ENCODE measurements at places on chromosomes 2 and 18.

- no peak for DNase-seq
These were observed 44.6 kb downstream of the DPP4 start for GRCh38 chr2:162029287-162029901.

- no peak for DNase-seq
These were observed 628.0 kb downstream of the ZEB2 start for GRCh38 chr2:143891879-143892308.

- no peak for DNase-seq
These were observed 97.5 kb downstream of the ERBB4 start for GRCh38 chr2:212441141-212441540.

DNA sequence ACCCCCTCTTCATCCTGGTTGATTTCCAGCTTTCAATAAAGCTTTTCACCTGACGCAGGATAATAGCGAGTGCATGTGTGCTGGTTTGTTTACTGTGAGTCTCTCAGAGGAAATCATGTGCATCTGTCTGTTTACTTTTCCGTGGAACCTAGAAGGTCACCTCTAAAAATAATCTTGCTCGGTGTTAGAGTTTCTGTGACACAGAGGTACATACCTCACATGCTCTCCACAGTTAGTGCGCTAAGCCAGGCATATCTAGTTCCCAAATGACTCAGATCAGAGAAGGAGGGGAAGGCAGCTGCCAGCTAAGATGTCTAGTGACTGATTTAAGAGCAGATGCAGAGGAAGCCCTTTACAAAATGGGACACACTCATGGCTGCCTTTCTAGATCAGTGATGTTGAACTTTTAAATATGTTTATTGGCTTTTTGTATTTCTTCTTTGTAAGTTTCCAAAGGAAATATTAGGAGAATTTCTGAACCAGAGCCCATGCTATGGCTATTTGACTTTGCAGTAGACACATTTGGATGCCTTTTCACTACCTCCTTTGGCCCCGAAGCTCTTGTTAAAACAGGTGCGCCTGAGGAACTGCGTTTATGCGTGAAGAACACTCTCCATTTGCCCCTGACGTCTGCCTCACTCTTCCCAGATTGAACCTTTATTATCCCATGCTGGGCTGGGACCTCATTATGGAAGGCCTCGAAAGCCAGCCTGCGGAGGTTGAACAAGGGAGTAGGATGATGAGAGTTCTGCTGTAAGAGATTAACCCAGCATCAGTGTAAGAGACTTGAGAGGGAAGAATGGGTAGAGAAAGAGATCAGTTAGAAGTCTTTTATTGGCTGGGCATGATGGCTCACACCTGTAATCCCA is 145.6 kb downstream of the FAM161A start:
- DNase-seq, result no peak

DNA sequence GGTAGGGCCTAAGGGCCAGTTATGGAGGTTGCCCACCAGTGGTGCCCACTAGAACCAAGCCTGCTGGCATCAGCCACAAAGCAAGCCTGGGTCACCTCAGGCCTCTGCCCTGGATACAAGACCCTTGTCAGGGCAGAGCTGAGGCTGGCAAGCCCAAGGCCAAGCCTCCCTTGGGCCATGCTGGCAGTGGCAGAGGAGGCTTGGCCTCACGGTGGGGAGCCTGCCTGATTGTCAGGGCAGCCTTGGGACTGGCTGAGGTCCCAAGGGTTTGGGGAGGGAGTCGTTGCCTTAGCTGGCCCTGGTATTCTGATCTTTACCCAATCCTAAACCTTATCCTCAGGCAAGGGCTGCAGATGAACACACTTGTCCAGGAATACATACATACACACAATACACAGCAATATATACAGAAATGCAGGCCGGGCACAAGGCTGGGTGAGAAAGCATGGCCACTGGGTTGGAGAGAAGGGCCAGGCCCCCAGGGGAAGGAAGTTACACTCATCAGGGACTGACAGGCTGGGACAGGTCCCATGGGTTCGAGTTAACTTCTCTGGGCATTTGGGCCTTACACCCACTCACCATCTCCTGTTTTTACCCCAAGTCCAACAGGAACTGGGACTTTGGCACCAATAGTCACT is 21.0 kb downstream of the CCT7 start:
- no peak for DNase-seq

- no peak for DNase-seq
These were observed 17.0 kb upstream of the BCL2 start for GRCh38 chr18:63336366-63337099.

DNA sequence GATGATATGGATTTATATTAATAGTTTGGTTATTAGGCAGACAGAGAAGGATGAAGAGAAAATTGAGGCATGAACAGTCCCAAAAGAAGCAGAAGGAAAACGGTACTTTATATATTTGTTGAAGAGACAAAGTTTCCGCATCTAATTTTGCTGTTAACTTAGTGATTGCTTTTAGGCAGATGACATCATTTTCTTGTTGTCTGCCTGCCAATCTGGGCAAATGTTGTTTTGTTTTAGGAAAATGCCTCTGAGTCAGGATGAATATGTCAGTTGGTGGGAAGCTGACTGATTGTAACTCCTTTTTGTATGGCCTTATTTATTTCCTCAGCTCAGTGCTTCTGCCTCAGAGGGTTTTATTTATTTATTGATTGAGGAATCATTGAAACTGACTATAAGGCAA is 52.5 kb upstream of the CAVIN2 start:
- no peak for DNase-seq

DNA sequence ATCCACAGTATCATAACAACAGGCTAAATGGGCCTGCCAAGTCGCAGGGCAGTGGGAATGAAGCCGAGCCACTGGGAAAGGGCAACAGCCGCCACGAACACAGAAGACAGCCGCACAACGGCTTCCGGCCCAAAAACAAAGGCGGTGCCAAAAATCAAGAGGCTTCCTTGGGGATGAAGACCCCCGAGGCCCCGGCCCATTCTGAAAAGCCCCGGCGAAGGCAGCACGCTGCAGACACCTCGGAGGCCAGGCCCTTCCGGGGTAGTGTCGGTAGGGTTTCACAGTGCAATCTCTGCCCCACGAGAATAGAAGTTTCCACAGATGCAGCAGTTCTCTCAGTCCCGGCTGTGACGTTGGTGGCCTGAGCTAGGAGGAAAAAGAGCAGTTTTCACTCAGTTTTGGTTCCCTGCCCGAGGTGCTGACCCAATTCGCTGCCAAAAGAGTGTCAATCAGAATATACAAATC is 32.2 kb downstream of the KCTD18 start:
- no peak for DNase-seq

DNA sequence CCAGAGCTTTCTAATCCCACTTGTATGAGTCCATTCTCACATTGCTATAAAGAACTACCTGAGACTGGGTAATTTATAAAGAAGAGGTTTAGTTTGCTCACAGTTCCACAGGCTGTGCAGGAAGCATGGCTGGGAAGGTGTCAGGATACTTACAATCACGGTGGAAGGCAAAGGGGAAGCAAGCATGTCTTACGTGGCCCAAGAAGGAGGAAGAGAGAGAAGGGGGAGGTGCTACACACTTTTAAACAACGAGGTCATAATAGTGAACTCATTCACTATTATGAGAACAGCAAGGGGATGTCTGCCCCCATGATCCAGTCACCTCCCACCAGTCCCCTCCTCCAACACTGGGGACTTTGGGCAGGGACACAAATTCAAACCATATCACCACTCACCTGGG is 67.8 kb downstream of the TTC32 start:
- no peak for DNase-seq

DNA sequence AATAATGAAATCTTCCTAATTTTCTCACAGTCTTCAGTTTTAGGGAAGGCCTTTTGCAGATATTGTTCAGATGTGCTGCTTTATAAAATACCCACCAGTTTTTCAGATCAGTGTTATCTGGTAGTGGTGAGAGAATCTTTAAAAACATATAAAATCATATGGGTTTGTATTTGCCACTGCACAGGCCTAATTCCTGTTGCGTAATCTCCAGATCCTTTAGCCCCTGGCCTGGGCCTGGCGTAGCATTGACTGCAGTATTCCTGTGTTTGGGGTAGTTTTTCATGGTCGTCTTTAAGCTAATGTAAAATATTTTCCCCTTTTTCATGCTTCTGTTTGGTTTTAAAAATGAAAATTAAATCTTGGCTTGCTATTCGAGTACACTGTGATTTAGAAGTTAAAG is 43.2 kb downstream of the TSHZ1 start:
- DNase-seq, result no peak

GRCh38 chr2:69770193-69770702 is 28.3 kb downstream of the ANXA4 start:
- DNase-seq, result no peak

DNA sequence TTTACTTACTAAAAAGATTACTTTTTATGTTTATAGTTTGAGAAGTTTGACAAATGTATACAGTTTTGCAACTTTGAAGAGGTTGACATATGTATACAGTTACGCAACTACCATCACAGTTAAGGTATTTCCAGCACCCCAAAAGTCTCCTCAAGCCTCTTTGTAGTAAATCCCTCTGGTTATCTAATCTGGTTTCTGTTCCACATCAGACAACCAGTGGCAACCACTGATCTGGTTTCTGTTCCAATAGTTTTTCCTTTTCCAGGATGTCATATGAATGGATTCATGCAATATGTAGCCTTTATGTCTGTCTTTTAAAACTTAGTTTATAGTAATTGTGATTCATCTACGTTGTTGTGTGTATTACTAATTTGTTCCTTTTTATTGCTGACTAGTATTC is 23.5 kb downstream of the IFIH1 start:
- no peak for DNase-seq

DNA sequence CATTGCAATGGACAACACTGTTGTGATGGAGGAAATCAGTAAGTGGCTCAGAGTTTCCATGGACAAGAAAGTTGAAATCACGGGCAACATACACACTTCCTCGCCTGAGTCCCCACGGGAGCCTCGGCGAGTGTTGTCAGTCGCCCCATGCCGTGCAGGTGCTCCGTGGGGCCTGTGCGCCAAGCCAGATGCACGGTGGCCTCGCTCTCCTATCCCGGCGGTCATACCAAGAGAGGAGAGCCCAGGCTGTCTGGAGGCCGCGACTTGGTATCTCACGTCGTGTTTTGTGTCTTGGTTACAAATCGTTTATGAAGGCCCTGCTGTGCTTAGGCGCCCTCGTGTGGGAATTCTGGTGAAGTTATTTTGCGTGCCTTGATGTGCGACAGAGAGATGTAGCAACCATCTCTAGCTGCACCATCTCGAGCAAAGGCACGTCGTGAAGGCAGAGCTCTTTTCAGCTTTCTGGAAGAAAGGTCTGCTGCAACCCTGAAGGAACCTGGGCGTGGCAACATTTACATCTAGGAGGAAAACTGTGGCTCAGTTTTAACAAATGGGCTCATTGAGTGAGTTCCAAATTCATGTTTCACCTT is 21.8 kb downstream of the ATG4B start:
- DNase-seq, result no peak

DNA sequence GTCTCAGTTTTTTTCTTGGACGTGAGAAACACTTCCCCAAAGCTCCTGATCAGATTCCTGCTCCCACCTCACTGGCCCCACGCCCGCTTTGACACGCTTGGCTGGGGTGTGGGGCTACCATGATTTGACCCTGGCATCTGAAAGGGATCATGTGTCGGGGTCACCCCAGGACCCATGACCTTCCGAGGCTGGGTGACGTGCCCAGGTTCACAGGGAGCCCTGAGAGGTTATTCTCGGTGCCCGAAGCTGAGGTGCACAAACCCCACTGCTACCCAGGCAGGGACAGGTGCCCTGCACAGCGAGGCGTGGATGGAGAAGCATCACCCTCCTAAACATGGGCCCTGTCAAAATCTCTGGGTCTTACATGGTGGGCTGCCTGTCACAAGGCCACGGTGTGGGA is 404.1 kb downstream of the GALR1 start:
- no peak for DNase-seq

DNA sequence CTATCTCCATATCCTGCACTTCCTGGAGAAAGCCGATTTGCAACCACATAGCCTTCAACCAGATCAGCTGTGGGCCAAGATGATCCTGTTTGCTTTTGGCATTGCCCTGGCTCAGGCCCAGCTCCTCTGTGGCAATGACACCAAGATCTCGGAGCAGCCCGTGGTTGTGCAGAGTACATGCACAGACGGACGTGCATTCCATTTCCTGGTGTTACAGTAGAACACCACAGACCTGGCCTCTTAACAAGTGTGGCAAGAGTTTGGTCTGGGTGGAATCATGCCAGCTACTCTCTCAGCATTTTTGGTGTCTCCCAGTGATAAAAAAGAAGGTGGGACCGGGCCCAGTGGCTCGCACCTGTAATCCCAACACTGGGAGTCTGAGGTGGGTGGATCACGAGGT is 20.0 kb downstream of the MALT1 start:
- DNase-seq, result no peak

DNA sequence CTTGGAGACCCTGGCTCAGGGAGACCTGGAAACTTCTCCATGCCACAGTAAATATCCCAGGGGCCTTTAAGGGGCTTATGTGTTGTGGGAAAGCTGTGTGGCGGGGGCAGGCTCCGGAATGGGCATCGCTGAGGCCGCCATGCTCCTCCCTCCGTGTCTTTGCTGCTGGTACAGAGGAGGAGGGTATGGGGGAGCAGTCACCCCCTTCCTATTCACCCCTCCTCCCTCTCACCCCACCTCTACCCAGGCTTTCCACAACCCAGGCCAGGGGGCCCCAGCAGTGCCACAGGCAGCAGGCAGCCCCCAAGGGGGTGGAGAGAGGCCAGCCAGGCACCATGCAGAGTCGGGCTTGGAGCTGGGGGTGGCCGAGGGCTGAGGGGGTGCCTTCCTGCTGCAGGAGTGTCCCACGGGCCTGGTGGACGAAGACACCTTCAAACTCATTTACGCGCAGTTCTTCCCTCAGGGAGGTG is 28.0 kb upstream of the FAHD2A start:
- no peak for DNase-seq

- no peak for DNase-seq
These were observed 38.2 kb downstream of the RMC1 start for GRCh38 chr18:23541349-23542093.

GRCh38 chr2:5851410-5851809 is 159.2 kb downstream of the SOX11 start:
- no peak for DNase-seq

DNA sequence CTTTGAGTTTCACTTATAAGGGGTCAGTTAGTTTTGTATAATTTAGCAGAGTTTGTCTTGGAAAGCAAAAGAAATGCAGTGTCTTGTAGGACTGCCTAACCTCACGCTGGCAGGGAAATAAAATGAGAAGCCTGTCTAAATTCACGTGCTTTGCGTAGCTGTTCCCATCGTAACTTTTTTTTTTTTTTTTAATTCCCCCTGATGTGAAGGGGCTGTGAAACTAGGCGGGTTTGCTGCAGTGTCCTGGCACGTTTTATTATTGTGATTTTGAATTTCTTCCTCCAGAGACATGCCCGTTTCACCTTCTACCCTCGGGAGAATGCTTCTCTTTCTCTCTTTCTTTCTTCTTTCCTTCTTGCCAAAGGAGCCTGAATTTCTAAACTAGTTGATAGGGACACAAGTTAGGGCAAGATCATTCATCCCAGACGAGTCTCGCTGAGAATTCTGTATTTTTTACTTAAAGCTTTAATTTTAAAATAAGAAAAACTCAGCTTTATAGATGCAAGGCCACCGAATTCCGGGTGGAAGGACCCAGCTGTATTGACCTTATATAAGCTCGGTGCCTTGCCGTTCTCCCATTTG is 2.3 kb downstream of the MEIS1 start:
- no peak for DNase-seq

DNA sequence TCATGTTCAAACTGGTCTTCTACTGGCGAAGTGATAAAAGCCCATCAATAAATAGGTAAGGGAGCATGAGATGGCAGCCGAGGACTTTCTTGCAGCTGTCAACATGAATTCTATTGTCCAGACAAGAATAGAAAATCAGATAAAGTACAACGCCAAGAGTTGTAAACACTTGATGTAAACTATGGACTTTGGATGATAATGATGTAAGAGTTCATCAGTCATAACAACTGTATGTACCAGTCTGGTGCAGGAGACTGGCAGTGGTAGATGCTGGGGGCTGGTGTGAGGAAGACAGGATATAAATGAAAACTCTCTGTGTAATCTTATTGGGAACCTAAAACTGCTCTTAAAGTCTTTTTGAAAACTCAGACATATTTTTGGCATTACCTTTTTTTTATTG is 155.9 kb upstream of the RASGRP3 start:
- no peak for DNase-seq

Data from activated T-helper 1 cell treated with Interleukin-2 at 50 U/mL for 16 hours (primary cell).